Activated CD4-positive, alpha-beta T cell treated with anti-CD3 and anti-CD28 coated beads, Interleukin-10, Interleukin-2, amounts not matched to agents 100 ng/mL and 50 ng/mL, durations not matched to agents 16 hours and 8 hours (primary cell): ENCODE measurements at places on chromosomes 3 and 15.

- DNase-seq: peak; percentile 46
These were observed 4.1 kb downstream of the ISLR2 start for GRCh38 chr15:74134387-74135027.

- DNase-seq: no peak
These were observed 343.2 kb upstream of the UMPS start for GRCh38 chr3:124386996-124387595.

DNA sequence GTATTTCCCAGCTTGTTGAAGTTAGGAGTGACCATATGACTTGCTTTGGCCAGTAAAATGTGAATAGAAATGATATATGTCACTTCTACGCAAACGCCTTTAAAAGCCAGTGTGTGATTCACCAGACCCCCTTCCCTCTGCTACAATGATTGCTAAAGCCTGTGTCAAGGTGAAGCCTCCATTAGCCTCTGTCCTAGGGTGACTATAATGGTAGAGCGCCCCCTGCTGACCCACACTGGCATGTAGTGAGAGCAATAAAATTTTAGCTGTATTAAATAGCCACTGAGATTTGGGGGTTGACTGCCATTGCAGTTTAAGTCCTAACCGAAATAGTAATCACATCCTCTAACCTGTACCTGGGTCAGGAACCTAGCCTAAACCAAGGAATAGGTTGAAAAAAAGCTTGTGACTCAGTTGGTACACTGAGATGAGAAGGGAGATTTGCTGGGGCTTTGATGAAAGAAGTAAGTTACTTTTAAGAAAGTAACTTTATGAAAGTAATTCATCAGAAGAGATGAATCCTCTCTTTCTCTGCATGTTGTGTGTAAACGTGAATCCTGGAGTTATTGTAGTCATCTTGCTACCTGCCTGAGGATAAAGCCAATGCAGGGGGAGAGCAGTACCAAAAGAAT is 52.6 kb downstream of the GTF2E1 start:
- DNase-seq: peak; percentile 83

DNA sequence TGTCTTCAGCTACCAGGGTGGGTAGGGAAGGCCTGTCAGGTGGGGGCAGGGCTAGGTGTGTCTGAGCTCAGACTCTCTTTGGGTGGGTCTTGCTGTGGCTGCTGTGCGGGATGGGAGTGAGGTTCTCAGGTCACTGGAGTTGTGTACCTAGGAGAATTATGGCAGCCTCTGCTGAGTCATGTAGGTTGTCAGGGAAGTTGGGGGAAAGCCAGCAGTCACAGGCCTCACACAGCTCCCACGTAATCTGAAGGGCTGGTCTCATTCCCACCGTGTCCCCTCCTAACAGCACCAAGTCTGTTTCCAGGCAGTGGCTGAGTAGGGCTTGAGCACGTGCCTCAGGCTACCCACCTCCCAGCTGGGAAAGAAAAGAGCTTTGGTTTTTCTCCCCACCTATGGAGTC is 67.0 kb downstream of the CHCHD4 start:
- DNase-seq: no peak

DNA sequence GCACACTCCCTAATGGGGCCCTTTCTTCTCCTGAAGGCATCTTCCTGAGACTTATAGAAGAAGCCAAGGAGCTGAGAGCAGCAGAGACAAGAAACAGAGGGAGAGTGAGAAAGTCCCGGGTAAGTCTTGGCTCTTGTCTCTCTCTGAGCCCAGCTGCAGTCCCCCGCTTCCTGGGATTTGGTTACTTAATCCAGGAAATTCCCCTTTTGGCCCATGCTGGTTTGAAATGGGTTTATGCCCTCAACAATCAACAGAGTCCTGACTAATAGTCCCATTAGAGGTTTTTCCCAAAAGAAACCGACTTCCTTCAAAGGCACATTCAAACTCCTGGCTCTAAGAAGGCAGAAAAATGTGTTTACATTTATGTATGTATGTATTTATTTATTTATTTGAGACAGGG is 22.0 kb downstream of the TMEM158 start:
- DNase-seq: no peak

DNA sequence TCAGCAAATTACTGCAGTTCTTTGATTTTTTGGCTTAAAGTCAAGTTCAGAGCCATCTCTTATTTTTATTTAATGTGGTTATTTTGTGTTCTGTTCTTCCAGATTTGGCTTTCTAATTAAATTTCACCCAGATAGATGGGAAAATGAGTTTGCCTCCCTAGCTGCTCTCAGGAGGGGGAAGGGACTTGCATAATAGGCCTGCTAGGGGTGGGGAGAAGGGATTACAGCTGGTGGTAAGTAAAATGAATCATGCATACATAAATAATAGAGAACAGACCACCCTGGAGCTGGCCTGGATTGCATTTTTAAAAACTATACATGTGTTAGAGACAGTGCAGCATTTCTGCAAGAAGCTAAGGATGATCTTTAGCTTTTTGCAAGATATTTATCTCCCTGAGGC is 3.9 kb upstream of the PXYLP1 start:
- DNase-seq: no peak

DNA sequence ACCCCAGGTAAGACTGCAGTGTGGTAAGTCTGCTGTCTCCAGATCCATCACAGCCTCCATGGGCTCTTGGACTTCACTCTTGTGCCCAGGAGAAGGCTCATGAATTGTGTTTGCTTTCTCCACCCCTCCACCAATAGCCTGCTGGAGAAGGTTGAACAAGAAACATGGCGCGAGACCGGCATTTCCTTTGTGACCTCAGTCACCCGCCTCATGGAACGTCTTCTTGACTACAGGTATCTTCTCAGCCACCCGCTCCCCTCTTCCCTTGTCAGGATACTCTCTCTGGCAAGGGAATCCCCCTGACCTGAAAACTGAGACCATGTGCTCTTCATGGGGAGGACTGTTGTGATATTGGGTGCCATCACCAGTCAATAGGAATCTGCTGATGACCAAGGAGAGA is 52.1 kb upstream of the MANF start:
- DNase-seq: no peak

- DNase-seq: no peak
These were observed 61.4 kb downstream of the SMAD6 start for GRCh38 chr15:66763186-66764071.

- no peak for DNase-seq
These were observed 122.2 kb upstream of the TP63 start for GRCh38 chr3:189508784-189509501.

DNA sequence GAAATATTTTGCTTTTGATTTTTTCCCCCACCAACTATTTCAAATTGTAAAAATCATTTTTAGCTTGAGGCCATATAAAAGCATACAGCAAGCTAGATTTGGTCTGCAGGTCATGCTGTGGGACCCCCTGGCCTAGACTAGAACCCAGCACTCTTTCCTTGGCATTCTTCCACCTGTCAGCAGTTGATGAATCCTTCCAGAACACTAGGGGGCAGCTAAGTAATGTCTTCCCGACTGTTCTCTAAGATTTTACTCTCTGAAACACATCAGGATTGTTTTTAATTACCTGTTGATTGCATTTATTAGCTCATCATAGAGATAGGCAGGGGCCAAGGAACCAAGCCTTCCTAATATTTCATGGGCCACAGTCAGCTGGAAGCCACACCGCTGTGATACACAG is 174.5 kb downstream of the CACNA1D start:
- DNase-seq: no peak

- peak; percentile 48 for DNase-seq
These were observed 33.5 kb downstream of the MYL3 start for GRCh38 chr3:46829699-46830208.

GRCh38 chr15:82763361-82764116 is 42.3 kb downstream of the FSD2 start:
- no peak for DNase-seq

- DNase-seq: no peak
These were observed 5.2 kb downstream of the SNRK start for GRCh38 chr3:43291546-43291945.

DNA sequence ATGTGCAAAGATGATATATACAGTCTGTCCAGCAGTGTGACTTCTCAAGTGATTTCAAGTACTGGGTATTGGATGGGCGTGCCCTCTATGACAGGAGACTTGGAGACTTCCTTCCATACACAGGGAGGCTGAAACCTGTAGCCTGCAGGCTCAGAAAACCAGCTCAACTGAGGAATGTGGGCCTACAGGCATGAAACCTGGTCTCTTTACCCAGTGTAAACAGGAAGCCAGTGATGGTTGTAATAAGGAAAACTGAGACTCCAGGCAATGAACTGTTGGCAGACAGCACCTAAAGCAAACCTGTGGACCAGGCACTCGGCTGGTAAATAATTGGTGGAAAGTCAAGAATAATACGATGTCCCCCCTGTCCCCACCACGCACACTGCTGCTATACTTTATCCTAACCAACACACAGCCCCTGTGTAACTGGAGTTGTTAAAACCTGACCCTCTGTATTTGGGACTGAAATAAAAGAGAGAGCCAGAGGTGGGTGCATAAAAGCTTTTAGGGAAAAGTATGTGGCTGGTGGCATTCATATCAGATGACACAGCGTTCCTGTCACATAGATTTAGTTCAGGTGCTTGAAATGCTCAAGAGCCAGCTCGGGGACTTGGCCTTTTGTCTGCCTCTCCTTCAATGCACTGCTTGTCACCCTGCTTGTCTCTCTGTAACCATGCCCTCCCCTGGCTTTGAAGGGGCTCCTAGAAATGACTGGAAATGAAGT is 144.7 kb downstream of the TPRG1 start:
- DNase-seq: no peak

DNA sequence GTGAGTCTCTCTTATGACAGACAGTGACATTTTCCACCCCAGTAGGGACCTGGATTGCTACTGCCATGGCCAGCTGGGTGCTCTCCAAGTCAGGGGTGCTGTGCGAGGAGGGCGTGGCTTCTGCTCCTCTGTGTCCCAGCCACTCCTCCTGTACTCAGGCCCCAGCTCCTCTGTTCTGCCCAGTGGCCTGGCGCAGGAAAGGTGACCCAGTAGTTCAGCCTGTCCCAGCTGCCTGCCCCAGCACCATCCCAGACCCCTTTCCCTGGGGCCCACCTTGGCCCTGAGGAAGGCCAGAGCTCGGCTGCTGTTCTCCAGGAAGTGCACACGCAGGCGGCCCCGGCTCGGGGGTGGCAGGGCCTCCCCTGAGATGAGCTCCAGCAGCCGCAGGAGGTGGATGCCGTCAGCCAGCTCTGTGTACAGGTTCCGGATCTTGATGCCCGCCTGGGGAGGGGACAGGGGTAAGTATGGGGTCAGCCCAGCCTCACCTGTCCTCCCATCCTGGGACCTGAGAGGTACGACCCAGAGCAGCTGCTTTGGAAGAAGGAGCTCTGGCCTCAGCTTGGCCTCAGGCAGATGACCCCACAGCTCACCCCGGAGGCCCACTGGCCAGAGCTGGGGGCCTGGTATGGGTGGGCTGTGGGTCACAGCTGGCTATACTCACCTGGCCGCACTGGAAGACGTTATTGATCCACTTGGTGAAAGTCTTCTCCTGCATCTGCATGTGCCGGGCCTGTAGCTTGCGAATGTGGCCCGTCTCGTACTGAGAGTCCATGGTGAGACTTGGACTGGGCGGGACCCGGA is 1.0 kb downstream of the SPTBN5 start:
- DNase-seq: no peak

- DNase-seq: no peak
These were observed 96.3 kb downstream of the EOMES start for GRCh38 chr3:27625864-27626263.

- no peak for DNase-seq
These were observed 209.7 kb upstream of the DCBLD2 start for GRCh38 chr3:99111235-99111634.

DNA sequence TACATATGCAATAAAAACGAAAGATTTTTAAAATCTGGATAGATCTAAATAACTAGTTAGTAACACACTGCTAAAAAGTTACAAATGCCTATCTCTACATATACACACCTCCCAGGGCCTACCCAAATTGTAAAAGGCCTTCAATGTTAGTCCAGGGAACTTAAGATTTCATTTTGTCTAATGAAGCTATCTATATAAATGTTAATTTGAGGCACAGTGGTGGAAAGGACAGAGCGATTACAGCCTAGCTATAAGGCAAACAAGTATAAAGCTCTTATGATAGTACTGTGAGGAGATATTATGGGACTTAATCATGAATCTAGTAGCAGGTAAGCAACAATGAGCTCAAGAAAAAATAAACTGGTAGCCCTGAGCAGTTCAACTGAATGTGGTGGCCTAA is 101.7 kb downstream of the STAG1 start:
- no peak for DNase-seq

DNA sequence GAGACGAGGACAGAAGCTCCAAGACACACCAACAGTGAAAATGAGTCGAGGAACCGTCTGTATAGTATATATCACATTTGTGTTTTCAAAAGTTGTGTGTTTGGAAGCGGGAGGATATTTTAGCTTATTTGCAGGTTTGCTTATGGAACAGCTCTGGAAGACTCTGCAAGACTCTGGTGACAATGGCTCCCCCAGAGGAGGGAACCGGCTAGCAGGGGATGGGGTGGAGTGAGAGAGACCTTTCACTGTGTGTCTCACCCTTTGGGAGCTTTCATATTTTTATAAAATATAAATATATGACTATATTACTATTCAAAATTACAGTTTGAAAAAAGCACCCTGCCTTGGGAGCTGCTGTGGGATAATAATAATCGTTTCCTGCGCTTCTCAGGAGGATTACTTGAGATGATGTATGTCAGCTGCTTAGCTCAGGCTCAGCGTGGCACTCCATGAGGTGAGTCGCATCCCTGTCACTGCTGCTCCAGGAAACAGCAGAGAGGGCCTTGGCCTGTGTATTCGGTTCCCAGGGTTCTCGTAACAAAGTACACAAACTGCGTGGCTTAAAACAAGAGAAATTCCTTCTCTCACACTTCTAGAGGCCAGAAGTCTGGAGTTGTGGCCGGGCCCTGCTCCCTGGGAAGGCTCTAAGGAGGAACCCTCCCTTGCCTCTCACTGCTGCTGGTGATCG is 183.9 kb downstream of the FAM43A start:
- no peak for DNase-seq

- DNase-seq: no peak
These were observed 124.2 kb upstream of the ADPGK start for GRCh38 chr15:72907733-72908132.

DNA sequence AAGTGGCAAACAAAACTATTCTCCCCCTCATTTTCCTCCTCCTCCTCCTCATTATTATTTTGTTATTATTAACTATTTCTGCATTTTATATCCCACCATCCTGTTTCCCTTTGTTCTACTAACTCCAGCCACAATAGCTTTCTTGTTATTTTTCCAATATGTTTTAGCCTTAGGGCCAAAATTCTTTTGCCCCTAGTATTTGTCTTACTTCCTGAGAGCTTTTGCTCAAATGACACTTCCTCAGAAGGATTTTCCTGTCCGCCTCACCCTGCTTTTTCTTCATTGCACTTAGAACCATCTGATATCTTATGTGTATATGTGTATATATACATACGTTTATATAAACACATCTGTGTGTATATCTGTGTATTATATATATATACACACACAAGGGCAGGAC is 32.7 kb upstream of the NUDT16 start:
- no peak for DNase-seq

DNA sequence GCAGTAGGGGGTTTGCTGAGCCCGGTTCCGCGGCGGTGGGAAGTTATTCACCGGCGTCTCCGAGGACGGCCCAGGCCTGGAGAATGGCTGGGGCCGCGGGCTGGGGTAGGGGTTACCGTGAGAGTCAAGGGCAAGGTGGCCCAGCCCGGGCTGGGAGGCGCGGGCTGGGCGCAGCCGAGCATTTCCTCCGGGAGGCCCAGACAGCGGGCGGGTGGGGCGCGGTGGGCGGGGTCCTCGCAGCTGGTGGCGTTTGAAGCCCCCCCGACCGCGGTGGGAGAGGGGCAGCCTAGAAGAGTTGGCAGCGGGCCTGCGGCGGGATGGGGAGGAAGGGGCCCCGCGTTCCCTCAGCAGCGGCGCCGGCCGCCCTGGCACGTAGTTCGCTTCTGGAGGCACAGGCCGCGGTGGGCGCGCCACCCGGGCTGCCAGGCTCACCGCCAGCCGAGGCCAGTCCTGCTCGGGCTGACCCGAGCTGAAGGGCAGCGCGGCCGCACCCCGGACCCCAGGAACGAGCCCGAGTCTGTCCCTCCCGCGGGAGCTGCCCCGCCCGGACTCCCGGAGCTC is 960 bp upstream of the KLF13 start:
- peak; percentile 44 for DNase-seq
